ENCODE measurements at places on chromosomes 2 and 18.

DNA sequence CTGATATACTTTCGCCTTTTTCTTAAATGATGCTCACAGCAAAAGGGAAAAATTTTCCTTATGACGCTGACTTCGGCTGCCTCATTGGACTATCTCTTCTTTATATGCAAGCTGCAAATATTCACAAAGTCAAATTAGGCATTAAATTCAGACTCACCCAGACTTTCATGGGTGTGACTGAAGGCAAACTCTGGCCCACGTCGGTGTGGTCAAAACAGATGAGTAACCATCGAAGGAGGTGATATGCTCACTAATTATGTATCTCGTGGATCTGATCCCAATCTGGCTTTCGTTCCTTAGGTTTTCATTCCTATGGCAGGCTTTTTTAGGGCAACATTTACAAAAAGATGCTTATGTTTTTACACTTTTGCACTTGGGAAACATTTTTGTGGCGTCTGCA lies 36.6 kb downstream of the FAM124B start:
- no peak for DNase-seq

DNA sequence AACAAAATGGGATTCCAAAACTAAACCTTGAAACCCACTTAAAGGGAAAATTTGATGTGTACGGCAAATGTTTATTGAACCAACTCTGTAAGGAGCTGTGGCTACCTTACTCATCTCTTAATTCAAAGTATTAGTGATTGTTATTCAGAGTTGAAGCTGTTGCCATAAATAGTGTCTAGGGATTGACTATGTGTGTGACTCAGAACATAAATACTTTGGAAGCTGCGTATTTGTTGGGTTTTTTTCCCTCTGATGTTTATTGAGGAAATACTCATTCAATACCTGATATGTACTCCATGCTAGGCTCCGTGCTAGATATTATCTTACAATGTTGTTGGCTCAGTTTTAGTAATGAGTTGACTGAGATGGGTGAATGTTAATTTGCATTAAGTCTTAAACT lies 90.4 kb downstream of the PTRHD1 start:
- DNase-seq: no peak

- DNase-seq: no peak
These were observed 21.1 kb downstream of the PTPN2 start for GRCh38 chr18:12862874-12863482.

GRCh38 chr2:15560988-15561573 lies at the start of gene NBAS:
Gene NBAS (minus strand): TSS chr2:15561334. CDS start chr2:15561304, 30 bp downstream.
- DNase-seq: peak; percentile 61

- DNase-seq: no peak
These were observed 342.9 kb downstream of the TSN start for GRCh38 chr2:122098306-122098705.

DNA sequence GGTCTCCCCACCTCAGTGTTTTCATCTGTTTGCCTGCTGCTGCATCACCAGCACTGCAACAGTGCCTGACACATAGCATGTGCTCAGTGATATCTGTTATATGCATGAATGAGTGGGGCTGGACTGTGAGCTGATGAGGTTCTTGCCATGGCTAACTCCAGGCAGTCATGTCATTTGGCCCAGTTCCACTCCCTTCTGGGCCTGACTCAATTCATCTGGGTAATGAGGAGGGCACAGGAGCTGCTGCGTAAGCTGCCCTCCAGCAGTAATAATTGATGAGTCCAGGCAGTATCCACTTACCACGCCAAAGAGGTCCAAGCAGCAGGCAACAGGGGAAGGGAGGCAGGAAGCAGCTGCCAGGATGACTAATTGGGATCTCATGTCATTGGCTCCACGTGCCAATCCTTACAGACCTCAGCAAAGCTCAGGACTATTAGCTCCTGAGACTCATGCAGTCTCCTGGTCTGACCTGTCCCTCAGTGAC lies 34.1 kb upstream of the MAT2A start:
- DNase-seq: peak; percentile 58

GRCh38 chr2:55923982-55924321 lies 370 bp upstream of the EFEMP1 start:
- no peak for DNase-seq

DNA sequence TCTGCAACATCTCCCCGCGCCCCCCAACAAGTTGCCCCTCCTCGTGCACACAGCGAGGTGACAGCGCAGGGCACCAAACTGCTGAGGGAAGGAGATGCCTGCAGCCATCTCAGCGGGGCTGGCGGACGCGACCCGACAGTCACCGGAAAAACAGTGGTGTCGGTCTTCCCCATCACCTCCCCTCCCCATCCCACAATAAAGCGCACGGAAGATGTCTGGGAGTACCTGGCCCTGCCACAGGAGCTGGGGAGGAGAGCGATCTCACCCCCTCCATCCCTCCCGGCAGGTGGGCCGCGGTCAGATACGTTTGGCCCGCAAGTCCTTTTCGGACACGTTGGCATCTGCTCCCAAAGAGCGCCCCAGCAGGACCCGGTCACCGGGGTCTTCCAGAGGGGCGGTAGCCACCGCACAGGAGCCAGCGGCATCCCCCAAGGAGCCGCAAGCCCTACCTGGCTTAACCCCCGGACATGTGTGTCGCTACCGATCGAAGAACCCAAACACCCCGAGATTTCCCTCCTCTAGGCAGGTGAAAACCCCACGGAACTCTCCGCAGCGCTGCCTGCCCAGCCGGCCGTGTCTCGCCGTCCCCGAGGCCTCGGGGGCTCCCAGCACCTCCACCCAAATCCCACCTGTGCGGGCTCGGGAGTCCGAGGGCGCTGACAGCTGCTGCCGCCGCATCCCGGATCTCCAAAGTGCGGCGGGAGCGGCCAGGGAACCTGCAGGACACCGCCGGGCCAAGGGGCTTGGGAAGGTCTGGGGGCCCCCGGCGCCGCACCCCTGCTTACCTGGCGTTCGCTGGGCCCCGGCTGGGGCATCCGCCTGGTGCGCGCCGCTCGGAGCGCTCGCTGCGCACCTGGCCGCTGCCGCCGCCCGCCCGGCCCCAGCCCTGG lies 657 bp downstream of the ATP8B1 start:
- DNase-seq: no peak

DNA sequence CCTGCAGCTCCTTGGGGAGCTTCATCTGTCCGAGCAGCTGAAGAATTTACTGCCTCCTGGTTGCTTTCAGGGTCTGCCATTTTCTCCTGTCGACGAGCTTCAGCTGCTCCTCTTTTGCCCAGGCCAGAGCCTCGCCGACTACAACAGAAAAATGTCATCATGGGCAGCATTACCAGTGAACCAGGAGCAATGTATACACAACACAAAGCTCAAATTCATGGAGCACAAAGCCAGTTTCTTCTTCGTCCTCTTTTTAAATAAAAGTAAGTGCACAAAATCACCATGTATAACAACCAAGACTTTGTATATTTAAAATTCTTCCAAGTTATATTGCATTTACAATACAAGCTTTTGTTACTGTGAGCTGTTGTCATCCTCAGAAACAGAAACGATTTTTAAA lies 85.0 kb downstream of the TRIP12 start:
- DNase-seq: no peak

DNA sequence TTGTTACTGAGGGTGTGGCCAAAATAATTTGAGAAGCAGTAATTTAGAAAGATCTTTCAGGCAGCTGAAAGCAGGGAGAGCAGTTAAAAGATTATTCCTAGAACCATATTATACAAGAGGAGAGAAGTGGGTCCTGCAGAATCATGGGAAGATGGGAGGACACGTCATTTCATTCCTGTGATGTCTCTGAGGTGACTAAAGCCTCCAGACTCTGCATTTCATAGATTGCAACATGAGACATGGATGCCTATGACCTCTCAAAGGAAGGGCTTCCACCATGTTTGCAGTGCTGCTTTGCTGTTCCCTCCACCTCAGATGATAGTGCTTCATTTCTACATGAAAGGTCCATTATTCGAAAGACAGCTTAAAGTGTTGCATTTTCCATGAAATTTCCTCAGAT lies 788.4 kb downstream of the TSN start:
- no peak for DNase-seq

DNA sequence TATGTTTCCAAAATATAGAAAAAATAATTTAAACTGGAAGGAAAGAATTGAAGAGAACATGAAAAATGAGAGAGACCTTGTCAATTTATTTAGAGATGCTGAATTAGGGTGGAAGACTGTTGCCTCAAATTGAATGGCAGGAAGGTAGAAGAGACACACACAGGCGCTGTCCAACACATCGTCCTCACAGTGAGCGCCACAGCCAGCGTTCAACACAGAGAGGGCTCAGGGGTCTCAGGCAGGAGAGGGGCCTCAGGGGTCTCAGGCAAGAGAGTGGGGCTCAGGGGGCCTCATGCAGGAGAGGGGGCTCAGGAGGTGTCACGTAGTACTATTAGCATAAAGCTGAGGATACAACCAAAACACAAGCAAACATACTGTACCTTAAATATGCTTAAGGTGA lies 65.7 kb downstream of the TMEM18 start:
- no peak for DNase-seq

DNA sequence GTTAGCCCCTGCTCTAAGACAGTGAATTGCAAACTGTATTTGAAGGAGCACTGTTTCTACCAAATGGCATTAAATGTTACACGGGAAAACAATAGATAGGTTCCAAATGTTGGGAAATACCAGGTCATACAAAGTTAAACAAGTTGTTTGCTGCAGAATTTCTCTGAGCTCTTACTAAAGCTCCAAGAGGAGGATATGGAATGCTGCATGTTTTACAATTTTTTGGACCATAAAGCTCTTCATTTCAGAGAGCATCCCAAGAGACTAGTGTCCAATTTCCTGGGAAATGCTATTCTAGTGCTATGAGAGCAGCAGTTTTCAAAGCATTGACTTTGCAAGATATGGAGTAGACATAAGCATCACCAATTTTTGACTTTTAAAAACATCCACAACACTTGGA lies 155.6 kb upstream of the CCDC68 start:
- DNase-seq: no peak

DNA sequence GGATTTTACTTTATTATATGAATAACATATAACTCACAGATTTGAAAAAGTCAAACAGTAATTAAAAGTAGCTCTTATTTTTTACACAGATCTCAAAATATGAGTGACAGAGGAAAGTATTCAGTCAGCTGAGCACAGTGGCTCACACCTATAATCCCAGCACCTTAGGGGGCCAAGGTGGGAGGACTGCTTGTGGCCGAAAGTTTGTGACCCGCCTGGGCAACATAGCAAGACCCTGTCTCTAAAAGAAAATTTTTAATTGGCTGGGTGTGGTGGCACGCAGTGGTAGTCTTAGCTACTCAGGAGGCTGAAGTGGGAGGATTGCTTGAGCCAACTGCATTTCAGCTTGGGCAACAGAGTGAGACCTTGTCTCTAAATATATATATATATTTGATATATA lies 19.2 kb upstream of the UGP2 start:
- DNase-seq: no peak

- DNase-seq: no peak
These were observed 4.1 kb downstream of the BCL11A start for GRCh38 chr2:60549238-60549927.

DNA sequence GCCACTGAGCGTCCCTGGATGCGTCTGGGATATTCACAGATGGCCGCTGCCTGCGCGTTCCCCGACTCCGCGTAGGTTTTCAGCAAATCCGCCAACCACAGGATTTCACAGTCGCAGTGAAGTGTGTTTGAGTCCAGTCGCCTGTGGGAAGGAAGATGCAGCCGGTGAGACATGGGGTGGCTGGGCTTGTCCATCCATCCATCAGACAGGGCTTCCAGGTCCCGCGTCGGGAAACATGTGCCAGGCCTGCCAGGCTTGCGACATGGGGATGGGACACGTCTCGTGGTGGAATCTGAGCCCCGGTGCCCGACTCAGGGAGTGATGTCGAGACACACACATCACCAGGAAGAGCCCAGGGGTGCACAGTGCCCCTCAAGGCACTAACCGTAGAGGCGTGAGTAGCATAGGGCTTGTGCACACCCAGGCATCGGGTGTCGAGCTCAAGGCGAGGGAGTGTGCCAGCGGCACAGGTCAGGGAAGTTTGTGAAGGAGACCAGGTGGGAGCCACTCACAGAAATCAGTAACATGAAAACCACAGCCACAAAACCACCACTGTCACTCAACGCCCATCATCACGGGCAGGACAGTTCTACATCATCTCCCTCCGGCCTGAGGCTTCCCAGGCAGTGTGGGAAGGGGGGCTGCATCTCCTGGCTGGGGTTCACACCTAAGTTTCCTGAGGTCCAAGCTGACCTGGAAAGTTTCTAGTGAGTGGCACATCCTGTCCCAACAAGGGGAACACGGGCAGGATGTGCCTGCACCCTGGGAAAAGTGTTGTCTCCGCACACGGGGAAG lies 63.9 kb downstream of the PXDN start:
- DNase-seq: no peak

DNA sequence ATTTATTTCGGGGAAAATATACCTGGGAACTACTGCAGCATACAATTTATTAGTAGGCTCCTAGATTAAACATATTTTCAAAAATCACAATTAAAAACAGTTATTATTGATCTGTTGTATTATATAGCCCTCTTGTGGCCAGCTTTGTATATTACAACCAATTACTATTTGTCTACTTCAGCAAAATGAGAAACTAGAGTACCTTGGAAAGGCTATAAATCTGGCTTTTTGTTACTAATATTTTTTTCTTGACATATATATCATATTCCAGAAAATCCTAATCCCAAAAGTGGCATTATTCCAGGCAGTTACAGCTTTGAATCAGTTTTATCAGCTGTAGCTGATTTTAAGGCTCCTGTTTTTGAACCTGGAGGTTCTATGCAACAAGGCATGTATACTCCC lies 101.2 kb downstream of the UBR3 start:
- no peak for DNase-seq

DNA sequence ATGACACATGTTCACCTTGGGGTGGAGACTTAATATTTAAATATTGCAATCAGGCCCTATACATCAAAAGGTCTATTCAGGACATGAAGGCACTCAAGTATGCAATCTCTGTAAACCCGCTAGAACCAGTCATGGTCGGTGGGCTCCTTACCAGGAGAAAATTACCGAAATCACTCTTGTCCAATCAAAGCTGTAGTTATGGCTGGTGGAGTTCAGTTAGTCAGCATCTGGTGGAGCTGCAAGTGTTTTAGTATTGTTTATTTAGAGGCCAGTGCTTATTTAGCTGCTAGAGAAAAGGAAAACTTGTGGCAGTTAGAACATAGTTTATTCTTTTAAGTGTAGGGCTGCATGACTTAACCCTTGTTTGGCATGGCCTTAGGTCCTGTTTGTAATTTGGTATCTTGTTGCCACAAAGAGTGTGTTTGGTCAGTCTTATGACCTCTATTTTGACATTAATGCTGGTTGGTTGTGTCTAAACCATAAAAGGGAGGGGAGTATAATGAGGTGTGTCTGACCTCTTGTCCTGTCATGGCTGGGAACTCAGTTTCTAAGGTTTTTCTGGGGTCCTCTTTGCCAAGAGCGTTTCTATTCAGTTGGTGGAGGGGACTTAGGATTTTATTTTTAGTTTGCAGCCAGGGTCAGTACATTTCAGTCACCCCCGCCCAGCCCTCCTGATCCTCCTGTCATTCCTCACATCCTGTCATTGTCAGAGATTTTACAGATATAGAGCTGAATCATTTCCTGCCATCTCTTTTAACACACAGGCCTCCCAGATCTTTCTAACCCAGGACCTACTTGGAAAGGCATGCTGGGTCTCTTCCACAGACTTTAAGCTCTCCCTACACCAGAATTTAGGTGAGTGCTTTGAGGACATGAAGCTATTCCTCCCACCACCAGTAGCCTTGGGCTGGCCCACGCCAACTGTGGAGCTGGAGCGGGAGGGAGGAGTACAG lies 108.1 kb downstream of the XRCC5 start:
- DNase-seq: no peak
